Activated naive CD8-positive, alpha-beta T cell treated with anti-CD3 and anti-CD28 coated beads, Interleukin-2, amount 10 ng/mL, durations not matched to agents 7 days and 5 days (primary cell): ENCODE measurements at places on chromosomes 1 and 21. TPM values are rescaled to one million over a fixed set of nuclear protein-coding genes. Genes with fewer than 3 reads are reported as not detected.

GRCh38 chr21:32957545-32957944 is 68.2 kb upstream of the OLIG2 start:
- H3K27ac ChIP-seq: no peak overlapping the region
- no peaks in the 10 kb centered on the region for H3K4me1 ChIP-seq
- H3K27me3 ChIP-seq: peaks cover 56% of the 10 kb centered on the region
- H3K36me3 ChIP-seq: no peaks in the 10 kb centered on the region
- no peak for DNase-seq
- no peak overlapping the region for H3K4me3 ChIP-seq

GRCh38 chr1:43315481-43315880 is 14.7 kb downstream of the TIE1 start:
- H3K4me3 ChIP-seq: no peak overlapping the region
- H3K27ac ChIP-seq: no peak overlapping the region
- DNase-seq: no peak

GRCh38 chr1:31095985-31096384 is 30.5 kb upstream of the PUM1 start:
- no peaks in the 10 kb centered on the region for H3K27me3 ChIP-seq
- H3K4me1 ChIP-seq: no peaks in the 10 kb centered on the region
- no peak overlapping the region for H3K27ac ChIP-seq
- H3K36me3 ChIP-seq: no peaks in the 10 kb centered on the region

DNA sequence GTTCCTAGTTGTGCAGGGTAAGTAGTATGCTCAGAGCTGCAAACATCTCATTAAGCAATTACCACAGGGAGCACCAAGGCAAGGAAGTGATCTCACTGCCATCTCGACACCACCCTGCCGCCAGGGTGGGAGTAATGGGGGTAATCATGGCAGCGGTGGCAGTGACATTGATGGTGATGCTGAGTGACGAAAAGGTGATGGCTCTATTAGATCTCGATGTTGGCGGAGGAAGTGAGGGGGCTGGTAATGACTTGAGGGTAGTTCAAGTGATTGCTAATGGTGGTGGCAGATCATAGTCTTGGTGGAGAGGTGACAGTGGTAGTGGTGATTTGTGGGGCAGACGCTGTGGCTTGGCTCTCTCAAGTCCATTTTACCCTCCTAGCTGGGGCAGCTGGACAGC is 25.4 kb upstream of the TENT5B start:
- peaks cover 2% of the 10 kb centered on the region for H3K4me1 ChIP-seq
- peaks cover 8% of the 10 kb centered on the region for H3K27me3 ChIP-seq
- no peak overlapping the region for H3K4me3 ChIP-seq
- no peaks in the 10 kb centered on the region for H3K36me3 ChIP-seq
- DNase-seq: no peak

The ATAD3C gene
- 1.7 TPM for total RNA-seq

- H3K36me3 ChIP-seq: peaks cover 33% of the 10 kb centered on the region
- no peaks in the 10 kb centered on the region for H3K27me3 ChIP-seq
- peak overlapping the region; percentile 98 for H3K27ac ChIP-seq
Measured at GRCh38 chr1:37474697-37475379, 458 bp downstream of the ZC3H12A start.

The TRNP1 gene
- not detected for total RNA-seq

The TDRD10 gene
- total RNA-seq: not detected

The TMEM269 gene
- 0.48 TPM for total RNA-seq

DNA sequence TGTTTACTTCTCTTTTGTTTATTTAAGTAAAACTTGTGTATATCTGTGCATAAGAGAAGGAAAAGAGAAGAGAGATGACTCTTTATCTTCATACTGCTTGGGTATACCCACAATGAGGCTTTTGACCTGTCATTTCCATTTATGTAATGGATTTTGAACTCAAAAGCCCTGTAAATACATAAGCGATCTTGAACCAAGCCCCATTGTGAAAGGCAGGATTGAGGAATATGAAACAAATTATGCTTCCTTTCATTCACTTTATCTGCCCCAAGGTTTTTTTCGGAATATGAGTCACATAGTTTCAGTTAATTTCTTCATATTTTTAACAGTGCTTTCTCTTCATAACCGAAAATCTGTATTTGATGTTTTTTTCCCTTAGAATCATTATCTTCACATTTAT is 21.4 kb downstream of the CNST start:
- no peaks in the 10 kb centered on the region for H3K27me3 ChIP-seq
- no peak overlapping the region for H3K4me3 ChIP-seq
- no peak for DNase-seq
- H3K27ac ChIP-seq: no peak overlapping the region
- peaks cover 35% of the 10 kb centered on the region for H3K36me3 ChIP-seq

- H3K36me3 ChIP-seq: no peaks in the 10 kb centered on the region
- H3K4me1 ChIP-seq: peaks cover 5% of the 10 kb centered on the region
- no peak overlapping the region for H3K27ac ChIP-seq
- no peak for DNase-seq
- peaks cover 12% of the 10 kb centered on the region for H3K27me3 ChIP-seq
- no peak overlapping the region for H3K4me3 ChIP-seq
Measured at GRCh38 chr1:212484701-212485570, 52.2 kb downstream of the NENF start.

- no peak overlapping the region for H3K4me3 ChIP-seq
- no peak for DNase-seq
- peaks cover 25% of the 10 kb centered on the region for H3K4me1 ChIP-seq
- H3K27me3 ChIP-seq: no peaks in the 10 kb centered on the region
Measured at GRCh38 chr1:202150187-202150586, 5.7 kb upstream of the ARL8A start.

The NCAM2 gene
- not detected for total RNA-seq

- H3K27me3 ChIP-seq: peaks cover 15% of the 10 kb centered on the region
- H3K4me3 ChIP-seq: no peak overlapping the region
- H3K36me3 ChIP-seq: no peaks in the 10 kb centered on the region
- no peak overlapping the region for H3K27ac ChIP-seq
- no peak for DNase-seq
- H3K4me1 ChIP-seq: peaks cover 6% of the 10 kb centered on the region
Measured at GRCh38 chr1:230509281-230509977, 83.3 kb upstream of the PGBD5 start.

GRCh38 chr21:37071561-37072273 is 1.2 kb downstream of the PIGP start:
- no peak for DNase-seq
- H3K27me3 ChIP-seq: peaks cover 1% of the 10 kb centered on the region
- peak overlapping the region; percentile 82 for H3K4me3 ChIP-seq
- peaks cover 16% of the 10 kb centered on the region for H3K36me3 ChIP-seq
- peaks cover 27% of the 10 kb centered on the region for H3K4me1 ChIP-seq

The SPRR1B gene
- not detected for total RNA-seq

DNA sequence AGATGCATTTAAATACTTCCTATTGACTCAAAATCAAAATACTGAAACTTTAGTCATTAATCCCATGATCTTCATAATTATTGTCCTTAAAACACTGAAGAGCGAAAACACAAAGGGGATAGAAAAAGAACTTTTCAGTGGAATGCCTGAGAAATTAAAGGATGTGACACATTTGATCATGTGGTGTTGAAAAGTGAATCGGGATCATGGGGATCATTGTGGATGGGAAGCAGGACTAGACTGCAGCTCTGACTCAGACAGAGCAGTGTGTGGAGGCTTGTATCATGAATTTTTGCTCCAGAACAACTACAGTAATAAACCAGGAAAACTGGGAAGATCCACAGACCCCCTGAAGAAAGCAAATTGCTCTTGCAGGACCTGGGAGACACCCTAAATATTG is 161.1 kb upstream of the CXADR start:
- no peaks in the 10 kb centered on the region for H3K36me3 ChIP-seq
- no peak overlapping the region for H3K27ac ChIP-seq
- H3K4me1 ChIP-seq: no peaks in the 10 kb centered on the region

DNA sequence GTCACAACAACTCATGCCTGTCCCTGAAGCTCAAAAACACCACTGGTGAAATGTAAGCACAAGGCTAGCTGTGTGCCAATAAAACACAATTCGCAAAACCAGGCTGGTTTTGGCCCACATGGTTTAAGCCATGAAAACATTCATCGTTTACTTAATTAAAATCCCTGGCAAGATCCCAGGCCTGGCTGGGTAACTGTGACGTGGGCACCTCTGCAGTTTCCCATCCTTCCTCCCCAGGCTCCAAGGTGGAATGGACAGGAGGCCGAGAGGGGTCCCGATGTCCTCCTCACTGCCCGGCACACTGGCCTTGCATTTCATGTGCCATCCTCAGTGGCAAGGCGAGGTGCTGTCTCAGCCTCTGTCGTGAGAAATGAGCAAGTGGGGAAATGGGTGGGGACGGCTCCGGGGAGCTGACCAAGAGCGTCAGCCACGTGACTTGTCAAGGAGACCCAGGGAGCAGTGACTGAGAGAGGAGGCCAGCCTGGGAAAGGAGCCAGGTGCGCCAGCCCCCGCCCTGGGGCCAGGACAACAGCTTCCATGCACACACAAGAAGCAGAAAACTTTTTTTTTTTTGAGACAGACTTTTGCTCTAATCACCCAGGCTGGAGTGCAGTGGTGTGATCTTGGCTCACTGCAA is 153.1 kb upstream of the RAB4A start:
- H3K4me1 ChIP-seq: peaks cover 7% of the 10 kb centered on the region
- no peak overlapping the region for H3K27ac ChIP-seq
- peaks cover 7% of the 10 kb centered on the region for H3K27me3 ChIP-seq
- H3K36me3 ChIP-seq: no peaks in the 10 kb centered on the region
- no peak overlapping the region for H3K4me3 ChIP-seq

GRCh38 chr1:43152866-43153265 is 19.2 kb downstream of the EBNA1BP2 start:
- peaks cover 5% of the 10 kb centered on the region for H3K4me1 ChIP-seq
- no peak overlapping the region for H3K27ac ChIP-seq
- H3K27me3 ChIP-seq: peaks cover 25% of the 10 kb centered on the region
- no peak for DNase-seq

- no peak overlapping the region for H3K27ac ChIP-seq
- H3K27me3 ChIP-seq: no peaks in the 10 kb centered on the region
- no peak for DNase-seq
- H3K36me3 ChIP-seq: peaks cover 4% of the 10 kb centered on the region
Measured at GRCh38 chr1:228264090-228264829, 56.4 kb downstream of the OBSCN start.

GRCh38 chr1:22906968-22907367 is 65.7 kb downstream of the LACTBL1 start:
- no peaks in the 10 kb centered on the region for H3K4me1 ChIP-seq
- H3K27ac ChIP-seq: no peak overlapping the region
- H3K36me3 ChIP-seq: no peaks in the 10 kb centered on the region
- no peak for DNase-seq
- no peak overlapping the region for H3K4me3 ChIP-seq
- H3K27me3 ChIP-seq: peaks cover 3% of the 10 kb centered on the region

GRCh38 chr1:182656842-182657397 is 27.5 kb downstream of the RGS8 start:
- peaks cover 25% of the 10 kb centered on the region for H3K27me3 ChIP-seq
- H3K36me3 ChIP-seq: no peaks in the 10 kb centered on the region
- no peaks in the 10 kb centered on the region for H3K4me1 ChIP-seq
- H3K4me3 ChIP-seq: no peak overlapping the region
- H3K27ac ChIP-seq: no peak overlapping the region

The DNAH14 gene
- not detected for total RNA-seq

The MPL gene
- total RNA-seq: not detected

GRCh38 chr1:63142001-63142400 is 180.4 kb upstream of the FOXD3 start:
- no peak overlapping the region for H3K27ac ChIP-seq
- DNase-seq: no peak
- no peaks in the 10 kb centered on the region for H3K36me3 ChIP-seq
- peaks cover 7% of the 10 kb centered on the region for H3K27me3 ChIP-seq

The RNF220 gene
- 94.4 TPM for total RNA-seq

GRCh38 chr1:234107416-234108021 is 203.0 kb downstream of the SLC35F3 start:
- no peaks in the 10 kb centered on the region for H3K36me3 ChIP-seq
- peaks cover 2% of the 10 kb centered on the region for H3K4me1 ChIP-seq
- no peak overlapping the region for H3K27ac ChIP-seq
- peaks cover 30% of the 10 kb centered on the region for H3K27me3 ChIP-seq
- DNase-seq: no peak

DNA sequence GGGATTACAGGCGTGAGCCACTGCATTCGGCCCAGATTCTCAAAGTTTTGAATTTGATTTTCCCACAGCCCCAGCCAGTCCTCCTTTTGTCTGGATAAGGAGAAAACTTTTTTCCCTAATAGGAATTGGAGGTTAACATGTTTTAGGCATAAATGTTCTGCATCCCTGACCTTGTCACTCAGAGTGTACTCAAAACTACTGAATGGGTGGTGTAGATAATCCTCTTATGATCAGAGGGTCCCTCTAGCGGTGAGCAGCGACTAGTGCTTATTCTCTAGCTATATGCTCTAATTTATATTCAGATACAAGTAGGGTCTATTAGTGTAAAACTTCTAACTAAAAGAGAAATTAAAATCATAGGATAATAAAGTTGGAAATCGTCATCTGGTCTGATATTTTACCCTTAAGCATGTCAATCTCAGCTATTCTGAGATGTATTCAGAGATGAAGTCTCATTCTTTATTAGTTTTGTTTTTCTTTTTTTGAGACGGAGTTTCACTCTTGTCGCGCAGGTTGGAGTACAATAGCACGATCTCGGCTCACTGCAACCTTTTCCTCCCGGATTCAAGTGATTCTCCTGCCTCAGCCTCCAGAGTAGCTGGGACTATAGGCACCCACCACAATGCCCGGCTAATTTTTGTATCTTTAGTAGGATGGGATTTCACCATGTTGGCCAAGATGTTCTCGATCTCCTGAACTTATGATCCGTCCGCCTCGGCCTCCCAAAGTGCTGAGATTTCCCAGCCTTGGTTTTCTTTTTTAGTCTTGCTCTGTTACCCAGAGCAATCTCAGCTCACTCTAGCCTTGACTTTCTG is 2.7 kb upstream of the PSMD4 start:
- peaks cover 4% of the 10 kb centered on the region for H3K36me3 ChIP-seq
- peaks cover 11% of the 10 kb centered on the region for H3K4me1 ChIP-seq
- no peak overlapping the region for H3K27ac ChIP-seq
- H3K27me3 ChIP-seq: no peaks in the 10 kb centered on the region
- no peak for DNase-seq

DNA sequence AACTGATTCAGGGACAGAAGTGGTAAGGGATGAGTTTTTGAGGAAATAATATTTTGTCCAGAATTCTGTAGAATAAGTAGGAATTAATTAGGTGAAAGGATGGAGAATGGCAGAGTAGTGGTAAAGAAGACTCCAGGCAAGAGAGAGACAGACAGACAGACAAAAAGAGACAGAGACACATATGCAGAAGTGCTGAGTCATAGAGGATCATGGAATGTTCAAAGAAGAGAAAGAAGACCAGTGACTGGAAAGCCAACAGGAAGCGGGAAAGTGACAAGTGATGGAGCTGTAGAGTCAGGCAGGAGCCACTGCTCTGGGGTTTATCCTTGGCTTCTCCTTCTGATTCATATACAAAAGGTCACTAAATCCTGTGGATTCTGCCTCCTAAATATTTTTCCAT is 85.9 kb downstream of the UROD start:
- no peaks in the 10 kb centered on the region for H3K36me3 ChIP-seq
- DNase-seq: no peak
- H3K4me1 ChIP-seq: no peaks in the 10 kb centered on the region
- peaks cover 24% of the 10 kb centered on the region for H3K27me3 ChIP-seq

DNA sequence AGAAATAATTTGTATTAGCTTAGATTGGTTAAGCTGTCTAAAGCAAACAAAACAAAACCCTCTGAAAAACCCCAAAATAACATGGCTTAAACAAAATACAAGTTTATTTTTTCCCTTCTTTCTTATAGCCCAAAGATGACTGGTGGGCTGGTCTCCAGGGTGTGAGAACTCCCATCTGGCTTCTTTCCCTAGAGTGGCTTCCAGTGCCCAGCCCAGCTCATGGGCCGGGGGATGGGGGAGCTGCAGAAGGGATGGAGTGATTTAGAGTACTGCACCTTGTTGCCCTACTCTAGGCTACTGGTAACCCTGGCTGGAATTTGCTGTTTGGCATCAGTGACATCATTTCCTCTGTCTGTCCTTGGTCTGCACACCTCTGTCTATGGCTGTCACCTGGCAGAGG is 223.0 kb downstream of the PBX1 start:
- no peaks in the 10 kb centered on the region for H3K4me1 ChIP-seq
- no peaks in the 10 kb centered on the region for H3K36me3 ChIP-seq
- DNase-seq: no peak
- H3K27ac ChIP-seq: no peak overlapping the region
- no peaks in the 10 kb centered on the region for H3K27me3 ChIP-seq

The RCSD1 gene
- 131 TPM for total RNA-seq
